ENCODE measurements at places on chromosomes 13 and 19.

DNA sequence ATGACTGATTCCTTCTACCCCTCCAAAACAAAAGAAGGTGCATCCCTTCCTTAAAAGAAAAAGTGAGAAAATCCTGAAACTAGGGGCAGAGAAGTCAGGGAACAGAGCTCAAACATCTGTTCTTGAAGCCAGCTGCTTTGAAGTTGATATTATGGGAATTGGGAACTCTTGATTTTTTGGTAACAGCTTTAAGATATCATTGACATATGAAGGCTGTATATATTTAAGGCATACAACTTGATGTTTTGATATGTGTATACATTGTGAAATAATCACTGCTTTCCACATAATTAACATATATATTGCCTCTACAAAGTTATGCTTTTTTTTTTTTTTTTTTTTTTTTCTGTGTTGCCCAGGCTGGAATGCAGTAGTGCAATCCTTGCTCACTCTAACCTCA is 117.1 kb downstream of the AKAP11 start:
- no peak for DNase-seq

GRCh38 chr19:2625434-2625833 is 77.1 kb downstream of the GNG7 start:
- DNase-seq = peak; percentile 93

GRCh38 chr19:20616071-20616470 is 45.3 kb downstream of the ZNF626 start:
- no peak for DNase-seq

DNA sequence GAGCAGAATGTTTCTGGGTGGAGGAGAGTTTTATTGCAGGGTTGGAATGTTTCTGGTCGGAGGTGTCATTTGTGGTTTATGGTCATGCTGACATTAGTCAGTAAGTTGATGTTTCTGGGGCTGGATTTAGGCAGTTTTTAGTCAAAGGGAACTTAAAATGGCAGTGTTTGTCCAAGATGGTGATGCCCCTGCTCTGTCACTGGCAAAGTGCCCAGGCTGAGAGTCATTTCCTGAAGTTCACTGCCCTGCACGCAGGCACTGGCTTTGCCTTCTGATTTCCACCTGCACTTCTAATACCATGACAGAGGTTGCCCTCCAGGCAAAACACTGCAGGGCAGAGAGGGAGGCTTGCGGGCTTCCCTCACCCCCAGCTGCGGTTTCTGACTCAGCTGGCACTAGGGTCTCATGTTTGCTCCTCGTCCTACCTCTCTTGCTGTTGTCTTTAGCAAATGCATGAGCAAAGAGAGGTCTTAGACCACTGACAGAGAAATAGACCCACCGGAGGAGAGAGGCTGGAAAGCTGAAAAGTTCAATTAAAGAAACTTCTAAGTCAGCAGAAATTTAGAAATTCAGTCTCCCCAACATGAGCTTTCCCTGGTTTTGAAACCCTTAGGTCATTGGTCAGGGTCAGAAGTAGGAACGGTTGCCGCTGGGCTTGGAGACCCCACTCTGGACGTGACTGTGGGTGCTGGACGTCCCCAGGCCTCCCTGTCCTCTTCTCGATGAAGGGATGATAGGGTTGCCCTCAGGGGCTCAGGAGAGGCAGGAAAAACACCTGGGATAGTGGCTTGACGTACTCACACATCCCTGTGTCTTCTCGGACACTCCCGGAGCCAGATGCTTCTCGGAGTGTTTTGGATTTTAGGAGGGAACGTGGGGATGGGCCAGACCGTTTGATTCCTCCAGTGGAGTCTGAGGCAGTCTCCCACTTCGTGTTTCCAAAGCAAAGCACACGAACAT is 26.3 kb downstream of the TMEM255B start:
- peak; percentile 72 for DNase-seq

GRCh38 chr13:42612021-42612765 is 38.2 kb downstream of the TNFSF11 start:
- no peak for DNase-seq

- peak; percentile 24 for DNase-seq
These were observed 1.3 kb upstream of the GRK1 start for GRCh38 chr13:113665597-113666328.

DNA sequence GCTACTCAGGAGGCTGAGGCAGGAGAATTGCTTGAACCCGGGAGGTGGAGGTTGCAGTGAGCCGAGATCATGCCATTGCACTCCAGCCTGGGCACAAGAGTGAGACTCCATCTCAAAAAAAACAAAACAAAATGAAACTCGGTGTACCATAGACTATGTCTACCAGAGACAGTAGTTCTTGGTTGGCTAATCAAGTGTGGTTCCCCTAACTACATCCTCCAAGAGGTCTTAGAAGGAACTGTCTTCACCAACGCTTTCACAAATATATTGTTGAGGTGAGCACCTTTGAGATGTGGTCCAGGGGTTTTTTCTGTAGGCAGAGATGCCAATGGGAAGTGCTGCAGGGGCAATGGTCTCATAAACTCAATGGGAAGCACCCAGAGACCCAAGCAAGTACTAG is 48.0 kb downstream of the RFC3 start:
- no peak for DNase-seq

DNA sequence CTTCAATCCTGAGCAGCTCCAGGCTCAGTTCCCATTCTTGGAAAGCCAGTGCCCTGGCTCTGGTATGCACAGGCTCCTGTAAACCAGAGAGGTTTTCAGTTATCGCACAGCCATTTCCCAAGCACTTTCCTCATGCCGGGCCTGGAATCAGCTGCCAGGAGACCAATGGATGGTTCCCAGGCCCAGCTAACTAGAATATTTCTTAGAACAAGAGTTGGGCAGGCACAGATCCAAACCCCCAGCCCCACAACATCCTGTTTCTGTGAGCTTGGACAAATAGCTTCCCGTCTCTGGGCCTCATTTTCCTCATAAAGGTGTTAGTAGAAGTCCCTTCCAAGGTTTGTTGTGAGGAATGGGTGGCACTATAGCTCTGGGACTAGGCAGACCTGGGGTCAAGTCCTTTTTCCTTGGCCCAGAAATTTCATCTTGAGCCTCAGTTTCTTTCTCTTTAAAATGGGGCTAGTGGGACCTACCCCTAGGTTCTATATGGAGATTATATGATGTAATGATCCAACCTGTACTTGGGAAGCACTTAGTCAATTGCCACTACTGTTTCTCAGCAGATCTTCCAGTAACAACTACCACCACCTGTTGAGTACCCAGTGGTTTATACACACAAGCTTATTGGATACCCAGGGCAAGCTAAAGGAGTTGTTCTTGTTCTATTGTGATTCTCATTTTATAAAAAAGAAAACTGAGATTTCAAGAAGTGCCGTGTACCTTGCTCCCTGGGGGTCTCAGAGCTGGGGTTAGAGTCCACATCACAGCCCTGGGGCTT is 5.1 kb upstream of the CCDC97 start:
- DNase-seq = no peak

- no peak for DNase-seq
These were observed 39.3 kb upstream of the GPR183 start for GRCh38 chr13:99346335-99347042.

GRCh38 chr19:35362261-35363000 is 4.2 kb downstream of the FFAR3 start:
- no peak for DNase-seq

- no peak for DNase-seq
These were observed 2.8 kb downstream of the PALM3 start for GRCh38 chr19:14059093-14059480.

DNA sequence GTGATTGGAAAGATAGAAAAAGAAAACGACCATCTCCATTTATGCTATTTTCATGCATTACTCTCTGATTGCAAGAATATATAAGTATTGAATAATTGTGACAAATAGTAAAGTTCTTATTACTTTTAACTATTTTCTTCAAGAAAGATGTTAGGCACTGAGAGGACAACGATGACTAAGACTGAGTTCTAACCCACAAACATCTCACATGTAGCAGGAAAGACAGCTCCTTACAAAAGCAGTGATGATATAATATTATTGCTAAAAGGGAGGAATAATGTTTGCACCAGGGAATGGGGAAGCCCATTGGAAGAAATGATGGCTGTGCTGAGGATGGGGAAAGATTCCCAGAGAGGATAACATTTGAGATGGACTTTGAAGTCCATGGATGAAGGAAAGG is 22.6 kb downstream of the RXFP2 start:
- DNase-seq = no peak

DNA sequence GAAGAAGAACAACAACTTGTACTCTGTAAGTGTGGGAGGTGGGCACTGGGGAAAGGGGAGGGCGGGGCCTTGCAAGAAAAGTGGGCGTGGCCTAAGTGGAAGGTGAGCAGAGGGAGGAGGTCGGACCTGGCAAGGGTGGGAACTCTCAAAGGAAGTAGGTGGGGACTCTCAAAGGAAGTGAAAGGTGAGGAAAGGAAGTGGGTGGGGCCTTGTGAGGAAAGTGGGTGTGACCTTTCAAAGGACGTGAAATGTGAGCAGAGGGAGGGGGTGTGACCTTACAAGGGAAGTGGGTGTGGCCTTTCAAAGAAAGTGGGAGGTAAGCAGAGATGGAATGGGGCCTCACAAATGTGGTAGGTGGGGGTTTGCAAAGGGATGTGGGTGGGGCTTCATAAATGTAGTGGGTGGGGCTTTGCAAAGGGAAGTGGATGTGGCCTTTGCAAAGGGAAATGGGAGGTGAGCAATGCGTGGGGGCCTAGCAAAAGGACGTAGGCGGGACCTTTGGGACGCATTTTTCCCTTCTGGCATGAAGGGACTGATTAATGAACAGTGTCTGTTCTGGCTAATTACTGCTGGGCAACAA is 25.9 kb downstream of the ACSBG2 start:
- DNase-seq = peak; percentile 86

GRCh38 chr13:104296286-104296685 is 1230.1 kb upstream of the SLC10A2 start:
- no peak for DNase-seq

DNA sequence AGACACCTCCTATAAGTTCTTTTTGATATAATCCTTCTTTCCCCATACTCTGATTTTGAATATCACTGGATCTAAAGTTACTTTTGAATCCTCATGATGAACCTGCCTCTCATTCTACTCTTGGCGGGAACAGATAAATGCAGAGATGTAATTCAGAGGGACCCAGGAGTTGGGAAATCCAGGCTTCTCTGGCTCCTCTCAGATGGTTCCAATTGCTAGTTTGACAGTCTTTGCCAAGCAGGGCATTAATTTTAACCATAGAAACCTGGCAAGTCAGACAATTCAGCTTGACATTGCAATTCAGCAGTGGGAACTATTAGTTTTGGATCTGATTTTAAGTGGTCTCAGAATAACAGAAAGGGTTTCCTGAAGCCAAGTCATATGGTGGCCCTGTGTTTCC is 67.3 kb upstream of the KLF12 start:
- no peak for DNase-seq

DNA sequence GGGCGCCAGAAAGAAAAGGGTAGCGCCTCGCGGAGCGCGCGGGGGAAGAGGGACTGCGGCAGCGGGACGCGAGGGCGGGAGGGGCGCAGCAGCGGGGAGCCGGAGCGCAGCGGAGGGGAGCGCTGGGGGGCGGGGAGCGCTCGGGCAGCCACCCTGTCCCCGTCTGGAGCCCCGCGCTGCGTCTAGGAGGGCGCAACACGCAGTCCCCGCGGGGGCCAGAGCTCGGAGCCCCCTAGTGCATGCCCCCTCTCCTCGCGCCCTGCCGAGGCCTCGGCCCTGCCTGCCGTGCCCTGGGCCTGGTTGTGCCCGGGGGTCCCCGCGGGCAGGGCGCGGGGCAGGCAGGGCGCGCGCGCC is 37.9 kb downstream of the SOX1 start:
- DNase-seq = no peak

DNA sequence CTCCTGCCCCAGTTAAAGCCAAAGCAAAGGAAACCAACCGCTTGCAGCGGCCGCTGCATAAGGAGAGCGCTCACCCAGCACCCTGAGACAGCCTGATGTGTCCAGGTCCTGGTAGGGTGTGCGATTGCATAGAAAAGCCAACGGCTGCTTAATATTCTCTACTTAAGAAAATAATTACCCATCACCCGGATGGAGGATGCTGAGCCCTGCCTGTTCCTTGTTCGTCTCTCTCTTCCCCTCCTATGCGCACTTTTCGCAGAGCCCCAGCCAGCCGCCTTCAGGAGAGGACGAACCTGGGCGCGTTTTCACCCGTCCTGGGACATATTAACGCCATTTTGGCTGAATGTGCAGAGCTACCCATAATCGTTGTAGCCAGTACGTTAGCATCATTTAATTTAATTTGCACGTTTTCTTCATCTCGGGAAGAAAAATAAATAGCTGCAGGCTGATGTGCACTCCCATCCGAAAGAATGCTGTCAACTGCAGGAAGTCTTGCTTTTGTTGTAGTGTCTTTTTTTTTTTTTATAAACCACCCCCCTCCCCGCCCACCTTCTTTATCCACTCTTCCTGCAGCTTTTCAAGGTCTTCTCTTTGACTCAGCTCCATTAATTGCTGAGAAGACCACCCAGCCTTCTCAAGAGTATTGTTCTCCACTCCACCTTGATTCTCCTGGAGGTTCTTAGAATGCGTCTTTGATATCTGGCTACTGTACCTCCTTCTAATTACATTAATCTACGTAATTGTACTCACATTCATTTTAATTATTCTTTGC is 214.5 kb downstream of the TEX29 start:
- DNase-seq = no peak

DNA sequence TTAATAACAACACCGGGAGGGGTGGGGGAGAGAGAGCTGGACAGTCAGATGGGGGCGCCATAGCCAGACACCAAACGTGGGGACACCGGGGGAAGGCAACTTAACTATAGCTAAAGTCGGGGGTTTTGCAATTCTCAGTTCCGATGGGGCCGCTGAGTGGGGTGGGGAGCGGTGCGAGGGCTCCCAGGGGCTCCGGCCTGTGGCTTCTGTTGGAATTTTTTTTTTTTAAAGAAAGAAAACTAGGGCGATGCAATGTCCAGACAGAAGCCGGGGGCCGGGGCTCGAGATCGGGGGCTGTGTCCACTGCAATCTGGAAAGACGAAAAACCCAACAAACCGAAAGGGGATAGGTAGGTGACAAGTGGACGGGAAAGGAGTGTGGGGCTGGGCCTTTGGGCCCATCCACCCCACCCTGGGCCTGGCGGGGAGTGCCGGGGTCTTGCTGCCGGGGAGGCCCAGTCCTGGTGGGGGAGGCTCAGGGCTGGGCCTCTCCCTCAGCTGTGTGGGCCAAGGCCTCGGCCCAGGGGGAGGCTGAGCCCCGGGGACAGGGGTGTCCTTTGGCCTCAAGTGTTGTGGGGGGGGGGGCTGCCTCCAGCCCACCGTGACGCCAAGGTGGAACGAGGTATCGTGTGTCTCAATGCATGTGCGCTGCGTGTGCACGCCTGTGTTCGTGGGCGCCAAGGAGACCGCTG is 17.3 kb downstream of the PRKCSH start:
- no peak for DNase-seq
